Caudate nucleus (tissue), 63 donors: ENCODE measurements at places on chromosomes 5 and 9.

GRCh38 chr5:139413963-139414362, 10.1 kb upstream of the SPATA24 start:
- DNase-seq = no peak

GRCh38 chr5:131794586-131794985, 2.2 kb downstream of the FNIP1 start:
- DNase-seq = no peak

DNA sequence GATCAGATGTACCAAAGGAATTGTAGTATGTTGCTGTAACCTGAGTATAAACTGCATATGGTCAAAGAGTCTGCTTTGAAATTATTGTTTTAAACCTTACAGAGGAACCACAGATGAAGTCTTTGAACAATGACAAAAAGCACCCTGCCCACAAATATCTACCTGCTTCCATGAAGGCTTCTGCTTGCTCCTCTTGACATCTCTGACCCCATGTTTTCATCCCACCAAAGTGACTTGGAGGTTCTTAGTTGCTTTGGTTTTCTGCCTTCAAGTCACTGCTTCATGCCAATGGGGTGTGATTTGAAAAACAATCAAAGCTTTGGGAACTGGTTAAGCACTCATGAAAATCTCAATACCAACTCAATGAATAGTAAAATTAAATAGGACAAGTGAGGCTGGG, 194.6 kb upstream of the ACTBL2 start:
- DNase-seq = no peak

DNA sequence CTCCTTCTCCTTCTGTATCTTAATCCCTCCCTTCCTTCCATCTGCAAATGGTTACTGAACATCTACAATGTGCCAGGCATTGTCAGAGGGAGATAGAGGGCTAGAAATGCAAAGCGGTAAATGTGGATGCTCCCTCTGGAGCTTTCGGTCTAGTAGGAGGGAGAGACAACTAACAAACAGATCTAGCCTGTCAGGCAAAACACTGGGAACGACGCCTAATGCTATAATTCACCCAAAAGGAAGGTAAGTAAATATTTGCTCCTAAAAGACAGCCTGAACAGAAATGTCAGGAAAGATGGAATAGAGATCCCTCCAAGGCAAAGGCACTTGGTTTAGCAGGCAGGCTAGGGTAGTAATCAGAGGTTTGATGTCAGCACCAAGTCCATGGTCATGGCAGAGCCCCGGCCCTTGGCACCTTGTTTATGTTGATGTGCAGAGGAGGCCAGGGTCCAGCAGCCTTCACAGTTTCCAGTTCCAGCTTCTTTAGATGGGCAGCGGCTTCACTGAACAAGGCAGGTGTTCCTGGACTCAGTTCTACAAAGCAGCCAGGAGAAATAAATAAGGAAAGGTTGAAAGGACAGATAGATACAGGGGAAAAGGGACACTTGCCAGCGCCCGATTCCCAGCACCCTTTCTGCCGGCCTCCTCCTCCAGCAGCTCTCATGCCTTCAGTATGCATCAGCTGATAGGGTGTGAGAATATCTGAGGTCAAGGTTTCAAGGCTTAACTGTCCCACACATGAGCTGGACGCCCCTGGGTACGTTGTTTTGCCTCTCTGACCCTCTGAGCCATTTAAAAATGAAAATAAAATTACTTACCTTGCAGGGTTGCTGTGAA, 46.5 kb upstream of the FRRS1L start:
- no peak for DNase-seq

DNA sequence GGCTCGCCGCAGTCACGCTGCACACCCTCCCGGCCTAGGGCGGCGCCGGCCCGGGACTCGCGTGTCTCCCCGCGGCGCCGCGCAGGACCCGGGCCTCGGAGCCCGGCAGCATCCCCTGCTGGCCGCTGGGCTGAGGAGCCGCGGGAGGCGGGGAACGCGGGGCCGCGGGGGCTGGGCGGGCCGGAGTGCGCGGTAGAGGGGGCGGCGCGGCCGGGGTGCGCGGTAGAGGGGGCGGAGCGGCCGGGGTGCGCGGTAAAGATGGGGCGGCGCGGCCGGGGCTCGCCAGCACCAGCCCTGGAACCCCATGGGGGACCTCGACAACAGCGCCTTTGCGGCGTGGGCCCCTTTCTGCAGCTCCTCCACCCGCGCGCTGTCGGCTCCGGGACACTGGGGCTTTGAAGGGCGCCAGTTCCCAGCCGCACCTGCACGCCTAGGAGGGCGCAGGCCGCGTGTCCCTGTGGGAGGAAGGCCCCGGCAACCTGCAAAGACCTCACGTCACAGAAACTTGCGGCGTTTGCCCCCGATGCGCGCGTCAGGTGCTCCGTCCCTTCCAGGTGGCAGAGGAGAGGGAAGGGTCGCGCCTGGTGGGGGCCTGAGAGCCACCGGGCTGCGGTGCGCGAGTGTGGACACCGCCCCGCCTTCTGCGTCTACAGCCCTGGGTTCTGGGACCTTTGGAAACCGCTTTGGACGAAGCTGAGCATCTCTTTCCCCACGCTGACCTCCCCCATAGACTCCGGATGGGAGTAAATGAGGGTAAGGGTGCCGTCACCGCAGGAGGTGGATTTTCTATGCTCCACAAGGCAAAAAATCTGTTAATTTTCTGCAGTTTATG, 49.6 kb downstream of the NSUN2 start:
- DNase-seq = no peak

- DNase-seq = no peak
Measured at GRCh38 chr5:154995679-154996078, 17.9 kb upstream of the KIF4B start.

GRCh38 chr5:32692036-32692746, 18.9 kb upstream of the NPR3 start:
- DNase-seq = no peak

- DNase-seq = no peak
Measured at GRCh38 chr9:34777666-34778065, 67.7 kb upstream of the CCL21 start.

- DNase-seq = no peak
Measured at GRCh38 chr9:37408933-37409710, 13.4 kb upstream of the GRHPR start.

DNA sequence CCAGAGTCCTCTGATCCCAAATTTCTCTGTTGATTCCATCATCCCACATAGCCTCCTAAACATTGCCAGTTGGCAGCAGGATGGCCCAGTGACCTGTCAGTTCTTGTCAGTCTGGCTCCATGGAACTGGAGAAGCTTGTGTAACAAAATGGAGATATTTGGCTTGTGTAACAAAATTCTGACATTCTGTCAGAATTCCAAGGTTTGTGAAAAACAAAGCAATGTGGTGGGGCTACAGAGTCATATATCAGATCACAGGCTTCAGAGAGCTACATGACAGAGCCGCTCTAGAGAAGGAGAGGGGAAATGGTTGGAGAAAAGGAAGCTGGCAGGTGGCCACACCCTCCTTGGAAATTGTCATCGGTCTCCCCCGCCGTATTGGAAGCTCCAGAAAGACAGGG, 75.4 kb upstream of the MAN2A1 start:
- no peak for DNase-seq

DNA sequence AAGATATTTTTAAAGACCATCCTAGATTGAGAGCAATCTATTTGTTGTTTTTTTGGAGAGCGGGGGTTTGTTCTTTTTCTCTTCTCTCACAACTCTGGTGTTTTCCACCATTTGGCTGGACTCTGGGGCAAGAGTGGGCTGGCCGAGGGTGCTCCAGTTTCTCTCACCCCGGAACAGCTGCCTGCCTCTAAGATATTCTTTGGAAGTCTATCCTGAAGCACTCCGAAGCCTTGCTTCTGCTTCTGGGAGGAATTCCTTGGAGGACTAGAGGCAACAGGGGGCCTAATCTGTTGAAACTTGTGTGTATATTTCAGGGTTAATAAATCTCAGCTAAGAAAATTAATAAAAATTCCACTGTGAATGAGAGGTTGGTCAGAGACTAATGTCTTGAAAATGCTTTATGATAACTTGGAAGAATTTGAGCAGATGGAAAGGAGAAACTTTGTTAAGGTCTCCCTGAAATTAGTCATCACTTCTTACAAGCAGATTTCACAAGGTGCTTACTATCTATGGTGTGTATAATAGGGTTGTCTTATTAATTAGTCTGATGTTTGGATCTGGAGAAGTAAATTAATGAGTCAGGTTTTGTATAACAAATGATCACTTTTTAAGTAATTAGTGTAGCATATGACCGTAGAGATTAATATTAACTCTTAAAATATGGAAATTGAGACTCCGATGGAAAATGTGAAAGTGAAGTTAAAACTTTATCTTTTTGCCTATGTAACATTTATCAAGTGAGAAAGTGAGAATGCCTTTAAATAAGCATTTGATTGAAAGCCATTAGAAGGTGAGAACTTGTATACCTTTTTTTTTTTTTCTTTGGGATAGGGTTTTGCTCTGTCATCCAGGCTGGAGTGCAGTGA, 4.0 kb downstream of the MAN2A1 start:
- DNase-seq = no peak

DNA sequence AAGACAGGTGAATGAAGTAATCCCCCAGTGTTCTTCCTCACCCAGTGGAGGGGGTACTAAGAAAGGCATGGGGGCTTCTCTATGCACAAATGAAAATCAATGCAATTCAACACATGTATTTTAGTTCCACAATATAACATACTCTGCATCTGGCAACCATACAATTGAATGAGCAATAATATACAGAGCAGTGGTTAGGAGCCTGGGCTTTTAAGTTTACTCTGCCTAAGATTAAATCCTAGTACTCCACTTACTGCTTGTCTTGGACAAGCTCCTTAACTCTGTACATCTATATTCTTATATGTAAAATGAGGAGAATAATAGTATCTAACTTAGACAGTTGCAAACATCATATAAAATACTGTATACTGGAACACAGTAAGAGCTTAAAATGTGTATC, 195.4 kb upstream of the TRIM32 start:
- DNase-seq = no peak

DNA sequence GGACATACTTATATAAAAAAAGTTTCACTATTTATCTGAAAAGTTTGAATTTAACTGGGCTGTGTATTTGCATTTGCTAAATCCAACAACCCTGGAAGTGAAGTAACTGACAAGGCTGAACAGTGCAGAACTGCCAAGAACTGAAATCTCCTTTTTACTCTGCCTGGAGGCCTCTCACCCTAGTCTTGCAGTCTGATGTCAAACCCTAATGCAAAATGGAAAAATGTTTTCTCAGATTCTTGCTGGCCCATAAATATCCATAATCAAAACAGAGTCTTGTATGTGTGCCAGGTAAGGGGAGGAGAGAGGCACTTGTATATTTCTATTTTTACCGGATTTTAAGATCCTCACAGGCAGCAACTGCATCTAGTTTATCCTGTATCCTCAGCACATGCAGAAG, 432.7 kb upstream of the KLF4 start:
- DNase-seq = no peak

GRCh38 chr5:116487045-116487444, 87.6 kb downstream of the SEMA6A start:
- DNase-seq = no peak

DNA sequence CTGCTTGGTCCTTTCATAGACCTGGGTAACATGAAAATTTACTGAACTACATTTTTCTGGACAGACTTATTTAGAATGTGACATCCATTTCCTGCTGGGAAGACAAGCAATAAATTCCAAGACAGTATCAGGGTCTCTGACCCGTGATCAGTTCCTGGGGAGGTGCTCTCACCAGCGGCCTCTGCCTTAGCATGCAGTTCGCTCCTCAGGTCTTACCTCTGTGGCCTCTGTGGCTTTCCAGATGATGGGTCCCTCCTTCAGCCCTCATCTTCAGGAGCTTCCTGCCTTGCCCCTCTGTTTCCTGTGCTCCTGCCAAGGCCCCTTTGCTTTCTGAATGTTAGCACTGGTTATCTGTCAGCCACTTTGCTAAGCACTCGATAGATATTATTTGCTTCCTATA, 66.4 kb downstream of the CMYA5 start:
- no peak for DNase-seq

- DNase-seq = no peak
Measured at GRCh38 chr9:76441551-76442322, 17.2 kb upstream of the GCNT1 start.

DNA sequence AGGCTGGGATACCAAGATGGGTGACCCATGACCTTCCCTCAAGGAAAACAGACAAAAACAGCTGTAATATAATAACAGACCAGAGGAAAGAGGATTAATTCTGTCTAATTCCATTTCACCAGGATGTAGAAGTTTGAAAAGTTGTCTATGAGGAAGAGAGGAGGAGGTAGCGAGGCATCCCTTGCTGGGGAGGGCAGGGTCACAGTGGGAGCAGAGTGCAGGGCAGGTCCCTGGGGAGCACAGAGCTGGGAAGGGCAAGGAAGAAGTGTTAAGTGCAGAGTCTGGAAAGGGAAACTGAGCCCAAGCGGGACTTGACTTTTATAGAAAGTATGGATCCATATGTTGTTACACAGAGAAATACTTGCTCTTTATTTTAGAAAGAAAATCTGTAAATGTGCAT, 210.6 kb downstream of the CD180 start:
- DNase-seq = no peak
